Activated T-helper 9 cell treated with anti-CD3 and anti-CD28 coated beads, Interleukin-2, amount 50 U/mL, for 16 hours (primary cell): ENCODE measurements at places on chromosomes 11 and 22.

DNA sequence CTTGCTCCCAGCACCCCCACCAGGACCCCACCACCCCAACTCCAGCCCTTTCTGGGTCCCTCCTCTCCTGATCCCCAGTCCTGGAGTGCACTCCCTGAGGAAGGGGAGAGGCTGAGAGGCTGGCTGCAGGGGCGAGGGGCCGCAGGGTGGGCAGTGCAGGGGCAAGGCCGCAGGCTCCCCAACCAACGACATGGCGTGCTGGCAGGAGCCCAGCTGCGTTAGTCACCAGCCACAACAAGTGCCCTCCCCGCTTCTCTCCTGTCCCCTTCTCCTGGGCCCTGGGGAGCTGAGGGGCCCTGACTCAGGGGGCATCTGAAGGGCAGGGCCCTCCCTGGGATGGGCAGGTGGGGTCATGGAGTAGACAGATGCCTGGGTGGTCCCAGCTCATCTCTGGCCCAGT is 2.3 kb downstream of the CABP7 start:
- DNase-seq, result no peak

DNA sequence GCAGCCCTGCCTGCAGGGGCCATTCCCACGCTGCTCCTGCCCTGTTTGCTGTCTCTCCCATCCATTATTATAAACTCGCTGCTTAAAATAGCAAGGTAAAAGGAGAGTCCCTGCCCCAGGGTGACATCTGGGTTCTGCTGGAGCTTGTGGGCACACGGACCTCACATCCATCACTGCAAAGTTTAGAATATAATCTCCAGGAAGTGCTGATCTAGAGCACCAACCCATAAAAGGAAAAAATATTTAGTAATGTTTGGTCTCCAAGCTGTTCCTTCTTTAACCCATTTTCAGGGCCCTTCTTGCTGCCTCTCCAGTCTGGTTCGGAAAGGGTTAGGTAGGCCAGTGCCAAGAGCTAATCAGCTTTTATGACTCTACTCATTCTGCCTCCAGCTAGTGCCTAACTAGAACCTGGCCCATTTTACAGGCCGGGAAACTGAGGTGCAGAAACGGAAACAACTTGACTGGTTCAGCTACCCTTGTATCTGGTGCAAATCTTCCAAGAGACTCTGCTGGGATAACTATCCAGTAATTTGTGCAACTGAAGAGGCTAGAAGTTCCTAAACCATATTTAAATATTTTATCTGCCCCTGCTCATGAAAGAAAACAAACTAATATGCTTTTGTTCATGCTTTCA is 37.5 kb downstream of the IRAG1 start:
- DNase-seq, result no peak

DNA sequence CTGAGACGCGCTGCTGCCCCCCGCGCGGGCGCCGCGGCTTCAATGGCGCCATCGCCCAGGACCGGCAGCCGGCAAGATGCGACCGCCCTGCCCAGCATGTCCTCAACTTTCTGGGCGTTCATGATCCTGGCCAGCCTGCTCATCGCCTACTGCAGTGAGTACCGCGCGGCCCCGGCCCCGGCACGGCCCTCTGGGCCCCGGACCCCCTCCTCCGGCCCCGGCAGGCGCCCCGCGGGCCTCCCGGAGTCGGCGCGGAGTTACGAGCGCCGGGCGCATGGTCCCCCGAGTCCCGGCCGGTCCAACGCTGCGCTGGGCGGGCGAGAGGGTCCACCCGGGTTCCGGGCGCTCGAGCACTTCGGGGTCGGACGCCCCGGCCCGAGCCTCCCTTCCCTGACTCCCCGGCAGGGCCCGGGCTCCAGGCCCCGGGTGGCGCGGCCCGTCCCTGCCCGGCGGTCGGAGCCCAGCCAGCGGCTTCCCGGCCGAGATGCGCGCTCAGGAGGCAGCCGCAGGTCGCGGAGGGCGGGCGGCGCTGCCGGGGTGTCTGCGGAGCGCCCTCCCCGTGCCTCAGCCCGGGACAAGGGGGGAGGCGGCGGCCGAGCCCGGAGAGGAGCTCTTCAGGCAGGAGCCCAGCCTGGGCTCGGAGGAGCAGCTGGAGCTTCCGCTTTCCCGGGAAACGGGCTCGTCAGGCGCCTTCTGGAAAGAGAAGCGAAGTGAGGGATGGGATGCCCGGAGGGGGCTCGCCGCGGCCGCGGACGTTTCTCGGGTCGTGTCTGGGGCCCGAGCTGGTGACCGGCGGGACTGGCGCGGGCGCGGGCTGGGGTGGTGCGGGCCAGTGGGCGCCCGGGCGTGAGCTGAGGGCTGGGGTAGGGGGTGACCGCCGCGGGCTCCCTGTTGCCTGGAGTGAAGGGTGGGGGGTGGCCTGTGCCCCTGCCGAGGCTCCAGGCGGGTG is 1337.8 kb downstream of the BRD1 start:
- DNase-seq, result no peak

- no peak for DNase-seq
Measured at GRCh38 chr22:20024225-20024624, 3.3 kb downstream of the TANGO2 start.

DNA sequence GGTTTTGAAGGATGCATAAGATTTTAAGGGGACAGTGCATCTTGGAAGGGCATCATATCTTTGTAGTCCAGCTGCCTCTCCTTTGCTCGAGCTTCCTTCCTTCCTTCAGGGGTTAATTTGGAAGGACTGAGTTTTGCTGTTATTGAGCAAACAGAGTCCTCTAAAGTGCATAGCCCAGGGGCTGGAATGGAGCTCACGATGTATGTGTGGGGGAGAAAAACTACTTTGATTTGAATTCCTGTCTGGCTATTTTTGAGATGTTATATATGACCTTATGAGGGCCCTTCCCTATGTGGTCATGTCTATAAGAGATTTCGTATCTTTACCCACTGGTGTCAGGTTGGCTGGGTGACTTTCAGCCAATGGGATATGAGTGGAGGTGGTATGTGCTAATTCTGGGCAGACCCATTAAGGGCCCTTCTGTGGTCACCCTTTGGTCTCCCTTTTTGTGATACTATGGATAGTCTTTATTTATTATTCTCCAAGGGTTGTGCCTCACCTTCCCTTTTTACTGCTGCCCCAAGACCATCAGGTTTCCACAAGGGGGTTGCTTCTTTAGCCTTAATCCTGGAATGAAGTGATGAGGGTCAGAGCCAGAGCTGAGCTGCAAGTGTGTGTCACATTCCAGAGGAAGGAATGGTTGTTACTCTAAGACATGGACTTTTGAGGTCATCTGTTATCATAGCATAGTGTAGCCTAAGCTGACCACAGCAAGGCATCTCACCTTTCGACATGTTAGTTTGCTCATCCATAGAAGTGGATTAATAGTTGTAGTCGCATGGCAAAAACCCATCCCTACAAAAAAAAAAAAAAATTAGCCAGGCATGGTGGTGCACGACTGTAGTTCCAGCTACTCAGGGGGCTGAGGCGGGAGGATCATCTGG is 54.6 kb downstream of the LRRC74B start:
- no peak for DNase-seq

DNA sequence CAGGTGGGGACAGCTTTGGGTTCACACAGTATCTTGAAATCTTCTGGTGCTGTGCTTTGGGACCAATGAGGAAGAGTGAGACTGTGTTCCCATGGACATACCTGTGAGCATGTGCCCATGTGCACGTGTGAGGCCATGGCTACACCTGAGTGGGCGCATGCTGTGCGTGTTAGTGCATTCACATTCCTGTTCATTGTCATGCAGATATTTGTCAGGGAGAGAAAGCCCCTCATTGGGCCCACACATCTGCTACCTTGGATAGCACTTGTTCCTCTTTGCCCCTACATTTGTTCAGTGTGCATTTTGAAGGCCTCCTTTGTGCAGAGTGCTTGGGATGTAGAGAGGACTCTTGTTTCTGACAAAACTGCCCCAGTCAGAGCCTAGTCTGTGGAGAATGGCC is 154.3 kb upstream of the E2F8 start:
- no peak for DNase-seq

DNA sequence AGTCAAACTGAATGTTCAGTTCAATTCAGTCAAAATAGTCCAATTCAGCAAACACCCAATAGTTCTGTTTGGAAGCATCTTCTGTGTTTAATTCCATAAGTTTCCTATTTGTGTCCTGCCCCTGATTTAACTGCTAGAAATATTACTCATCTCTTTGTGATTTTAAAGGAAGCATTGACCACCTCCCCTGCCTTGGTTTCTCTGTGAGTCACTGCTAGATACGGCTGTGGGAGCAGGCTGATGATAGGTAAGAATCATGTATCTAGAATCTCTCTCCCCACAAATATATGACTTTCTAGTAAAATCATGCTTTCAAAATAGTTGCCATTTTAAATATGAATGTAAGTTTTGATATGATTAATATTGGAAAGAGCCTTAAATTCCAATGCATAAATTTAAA is 888.5 kb downstream of the NTM start:
- no peak for DNase-seq

DNA sequence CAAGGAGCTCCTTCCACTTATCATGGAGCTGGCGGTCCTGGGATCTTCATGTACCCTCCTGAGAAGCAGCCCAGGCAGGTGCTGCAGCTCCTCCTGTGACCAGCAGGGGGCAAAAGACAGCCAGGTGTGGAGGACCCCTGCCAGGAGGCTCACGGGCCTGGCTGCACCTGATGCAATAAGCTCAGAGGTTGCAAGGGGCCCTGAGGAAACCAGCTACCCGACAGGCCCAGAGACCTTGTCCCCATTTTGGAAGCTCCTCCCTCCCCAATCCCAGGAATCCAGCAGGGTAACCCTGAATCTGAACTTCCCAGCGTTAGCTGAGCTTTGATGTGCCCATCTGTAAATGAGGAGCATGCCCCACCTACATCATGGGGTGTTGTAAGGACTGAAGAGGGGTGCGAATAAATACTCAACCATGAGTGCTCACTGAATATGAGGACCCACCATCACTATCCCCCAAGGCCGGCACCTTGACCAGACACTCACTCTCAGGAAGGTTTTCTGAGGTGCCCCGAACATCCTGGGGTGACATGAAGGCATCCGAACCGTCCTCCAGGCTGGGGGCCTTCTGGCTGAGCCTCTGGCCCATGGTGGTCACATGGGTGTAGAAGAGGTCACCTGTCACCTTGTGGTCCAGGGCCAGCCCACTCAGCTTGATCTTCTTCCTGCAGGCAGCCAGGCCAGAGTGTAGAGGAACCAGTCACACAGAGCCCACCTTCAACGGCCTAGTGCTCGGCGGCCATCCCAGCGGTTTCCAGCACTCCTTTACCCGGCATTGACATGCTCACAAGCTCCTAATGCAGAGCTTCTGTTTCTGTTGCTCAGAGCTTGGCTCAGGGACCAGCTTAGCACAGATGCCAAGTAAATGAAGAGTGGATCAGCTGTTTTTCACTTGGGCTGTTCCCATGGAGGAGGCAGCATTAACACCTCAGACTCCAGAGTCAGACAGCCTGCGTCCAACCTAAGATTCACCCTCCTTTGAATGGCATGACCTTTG is 21.7 kb downstream of the SLC43A1 start:
- peak; percentile 70 for DNase-seq

DNA sequence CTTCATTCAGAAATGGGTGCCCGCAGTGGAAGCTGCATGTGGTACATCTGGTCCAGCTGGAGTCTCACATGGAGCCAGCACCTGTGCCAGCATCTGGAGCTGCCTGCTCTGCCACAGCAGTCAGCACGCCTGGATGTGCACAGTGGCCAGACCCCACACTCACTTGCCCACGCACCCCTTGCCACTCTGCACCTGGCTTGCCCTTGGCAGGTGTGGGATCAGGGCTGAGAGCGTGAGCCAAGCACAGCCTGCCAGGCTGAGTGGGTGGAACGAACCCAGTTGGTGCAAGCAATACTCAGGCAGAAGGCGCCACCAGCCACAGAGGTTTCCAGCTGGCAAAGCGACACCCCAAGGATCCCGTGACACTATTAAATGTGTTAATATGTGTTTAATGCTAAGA is 95.5 kb upstream of the AMOTL1 start:
- no peak for DNase-seq

- DNase-seq, result no peak
Measured at GRCh38 chr11:108009497-108010370, 1.0 kb downstream of the CUL5 start.

DNA sequence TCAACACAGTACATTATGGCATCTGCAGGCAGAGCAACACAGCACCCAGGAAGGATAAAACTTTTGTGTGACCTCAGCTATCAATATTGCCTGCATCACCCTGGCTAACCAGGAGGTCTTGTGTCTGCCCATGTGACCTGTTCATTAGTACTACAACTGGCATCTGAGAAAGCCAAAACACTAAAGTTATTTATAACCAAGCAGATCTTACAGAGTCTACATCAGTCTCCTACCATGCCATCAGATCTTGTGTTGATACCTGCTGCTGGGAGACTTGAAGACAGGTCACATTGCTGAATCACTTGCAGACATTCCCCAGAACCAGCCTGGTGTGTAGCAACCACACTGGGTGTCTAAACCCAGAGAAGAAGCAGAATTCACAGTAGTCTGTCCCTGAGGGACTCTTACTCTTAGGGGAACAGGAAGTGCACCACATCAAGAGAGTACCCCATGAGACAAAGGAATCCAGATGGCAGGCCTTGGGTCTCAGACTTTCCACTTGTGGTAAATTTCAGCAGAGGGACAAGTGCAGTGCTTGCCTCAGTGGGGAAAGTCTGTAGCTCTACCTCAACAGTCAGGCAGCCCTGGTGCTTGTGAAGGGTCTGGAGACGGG is 7.0 kb downstream of the OR9G1 start:
- no peak for DNase-seq

- no peak for DNase-seq
Measured at GRCh38 chr11:126115816-126116331, 53.2 kb upstream of the CDON start.

DNA sequence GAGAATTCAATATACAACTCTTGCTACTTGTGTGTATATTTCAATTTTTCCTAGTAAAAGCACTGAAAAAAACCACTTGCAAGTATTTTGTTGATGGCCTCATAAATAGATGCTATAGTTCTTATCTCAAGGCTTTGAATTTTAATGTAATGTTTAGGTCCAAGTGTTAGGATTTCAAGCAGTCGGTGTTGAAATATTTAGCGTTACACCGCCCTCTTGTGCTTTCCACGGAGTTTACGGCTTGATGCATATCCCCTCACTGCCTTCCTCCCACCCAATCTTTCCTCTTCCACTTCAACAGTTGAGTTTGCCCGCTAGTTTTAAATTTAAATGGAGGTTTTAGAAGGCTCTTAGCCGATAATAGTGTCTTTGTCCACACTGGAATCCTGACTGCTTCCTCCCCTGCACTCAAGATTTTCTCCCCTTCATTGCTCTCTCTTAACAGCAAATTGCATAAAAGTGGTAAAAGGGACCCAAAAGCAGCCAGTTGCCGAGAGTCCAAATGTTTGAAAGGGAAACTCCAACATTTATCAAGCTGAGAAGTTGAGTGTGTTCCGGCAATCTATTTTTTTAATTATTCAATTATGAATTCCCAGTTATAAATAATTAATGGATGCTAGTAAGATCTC is 25.9 kb upstream of the HTATIP2 start:
- no peak for DNase-seq

- no peak for DNase-seq
Measured at GRCh38 chr11:63406458-63406857, 36.9 kb downstream of the SLC22A9 start.

DNA sequence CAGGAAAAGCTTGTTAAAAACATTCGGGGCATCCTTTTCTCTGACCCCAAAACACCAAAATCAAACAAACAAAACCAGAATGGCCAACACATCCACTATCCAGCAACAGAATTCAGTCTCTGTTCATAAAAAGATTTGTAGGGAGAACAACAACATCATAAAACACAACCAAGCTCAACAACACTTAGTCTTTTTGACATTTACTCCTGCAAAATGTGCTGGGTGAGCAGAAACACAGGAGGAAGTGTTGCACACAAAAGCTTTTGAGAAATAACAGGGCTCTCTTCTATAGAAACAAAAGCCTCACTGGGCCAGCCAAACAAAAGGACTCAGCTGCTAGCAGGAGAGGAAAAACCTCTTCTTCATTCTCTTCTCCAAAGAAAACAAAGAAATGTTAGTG is 736.0 kb upstream of the CCDC90B start:
- no peak for DNase-seq
